ENCODE measurements at places on chromosomes 7 and 10.

DNA sequence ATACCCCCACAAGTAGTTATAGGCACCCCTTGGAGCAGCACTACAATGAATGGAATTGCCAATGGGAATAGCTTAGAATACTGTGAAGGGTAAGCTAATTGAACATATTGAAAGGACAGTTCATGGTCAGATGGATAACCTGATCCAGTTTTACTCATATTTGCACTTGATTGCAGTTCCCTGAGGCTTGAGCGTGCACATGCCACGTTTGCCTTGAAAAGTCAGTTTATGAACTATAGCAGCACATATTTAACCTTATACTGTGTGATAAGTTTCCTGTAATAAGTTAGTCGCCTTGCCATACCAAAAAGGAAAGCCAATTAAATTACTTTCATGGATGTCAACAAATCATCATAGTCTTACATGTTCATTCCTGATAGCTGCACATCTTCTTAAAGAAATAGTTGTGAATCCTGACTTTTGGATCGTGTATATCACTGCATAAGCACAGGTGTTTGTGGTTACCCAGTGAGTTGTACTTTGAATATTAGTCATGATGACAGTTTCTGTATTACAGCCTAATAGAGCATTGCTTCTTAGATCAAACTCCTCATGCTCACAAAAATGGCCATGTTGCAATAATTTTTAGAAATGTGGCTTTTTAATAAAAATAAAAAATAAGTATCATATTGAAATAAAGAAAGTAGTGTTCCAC, 21.6 kb downstream of the DNTT start:
- no peak for DNase-seq

- peak; percentile 67 for DNase-seq
Observed at GRCh38 chr7:128347647-128348097, 4.0 kb upstream of the RBM28 start.

- no peak for DNase-seq
Observed at GRCh38 chr10:125691160-125691981, 8.4 kb upstream of the TEX36 start.

DNA sequence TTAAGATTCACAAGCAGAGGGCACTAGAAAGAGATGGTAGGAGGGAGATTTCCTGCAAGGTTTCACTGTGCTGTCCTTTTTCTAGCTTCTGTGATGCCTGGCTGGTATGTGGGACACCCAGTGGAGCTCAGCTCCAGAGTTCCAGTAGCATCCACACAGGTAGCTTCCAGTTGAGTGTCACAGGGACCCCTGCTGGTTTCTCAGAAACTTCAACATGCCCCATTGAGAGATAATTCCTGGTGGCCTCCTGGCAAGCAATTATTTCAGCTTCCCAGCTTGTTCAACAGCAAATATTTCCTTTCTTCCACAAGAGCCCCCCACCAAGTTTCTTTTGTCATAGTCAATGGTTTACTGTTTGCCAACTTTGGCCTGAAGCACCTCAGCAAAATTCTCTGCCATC, 858.7 kb downstream of the REEP3 start:
- DNase-seq, result no peak

DNA sequence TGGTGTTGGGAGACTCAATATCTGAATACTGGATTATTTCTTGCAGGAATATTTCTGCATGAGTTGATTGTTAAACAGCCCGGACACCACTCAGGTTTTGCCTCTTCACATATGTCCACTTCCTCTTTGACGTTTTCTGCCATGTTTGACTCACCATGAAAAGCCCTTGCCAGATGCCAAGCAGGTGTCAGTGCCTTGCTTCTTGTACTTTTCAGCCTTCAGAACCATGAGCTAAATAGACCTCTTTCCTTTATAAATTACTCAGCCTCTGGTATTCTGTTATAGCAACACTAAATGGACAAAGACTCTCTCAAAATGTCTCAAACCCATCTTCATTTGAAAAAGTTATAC, 24.7 kb upstream of the MACC1 start:
- DNase-seq, result no peak

DNA sequence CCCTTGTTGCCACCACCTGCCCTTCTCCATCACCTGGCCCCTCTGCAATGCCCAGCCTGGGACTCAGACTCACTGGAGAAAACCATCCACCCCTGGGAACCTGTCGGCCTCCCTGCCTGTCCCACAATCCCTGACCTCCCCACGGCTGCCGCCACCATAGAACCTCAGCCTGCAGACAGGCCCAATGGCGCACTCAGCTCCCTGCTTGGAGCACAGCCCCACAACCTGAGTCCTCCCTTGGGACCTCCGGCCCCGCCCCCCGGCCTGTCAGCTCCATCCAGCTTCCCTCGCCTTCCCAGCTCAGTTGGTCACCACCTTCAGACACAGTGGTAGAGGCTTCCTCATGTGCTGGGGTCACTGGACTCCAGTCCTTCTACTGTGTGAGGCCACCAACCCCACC, 41.1 kb downstream of the PARP12 start:
- no peak for DNase-seq

DNA sequence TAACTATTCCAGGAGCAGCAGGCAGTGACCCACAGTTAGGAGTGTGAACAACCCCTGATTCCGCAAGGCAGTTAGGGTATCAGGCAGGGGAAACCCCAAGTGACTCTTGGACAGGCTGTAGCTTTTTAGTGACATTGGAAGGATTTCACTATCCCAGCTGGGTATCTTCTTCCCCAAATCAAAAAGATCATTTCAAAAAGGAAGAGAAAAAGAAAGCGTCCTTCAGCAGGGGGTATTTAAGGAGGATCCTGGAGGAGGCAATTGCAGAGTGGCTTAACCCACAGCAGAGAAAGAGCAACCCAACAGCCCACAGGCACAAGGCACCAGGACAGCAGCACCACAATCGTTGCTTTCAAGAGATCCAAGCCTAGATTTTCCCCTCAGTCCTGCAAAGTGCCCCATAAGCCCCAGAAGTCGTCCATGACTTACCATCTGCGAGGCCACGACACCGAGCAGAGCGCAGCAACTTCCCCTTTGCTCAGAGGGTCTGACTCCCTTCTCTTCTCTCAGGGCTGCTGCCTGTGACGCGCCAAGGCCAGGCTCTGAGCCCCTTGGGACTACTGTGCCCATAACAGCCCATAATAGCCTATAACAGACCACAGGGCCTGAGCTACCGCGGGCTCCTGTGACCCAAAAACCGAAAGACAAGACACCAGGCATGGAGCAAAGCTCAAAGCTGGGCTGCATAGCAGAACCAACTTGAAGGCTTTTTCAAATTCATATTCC, 19.8 kb downstream of the PIK3AP1 start:
- DNase-seq, result no peak

All from fibroblast of pulmonary artery (primary cell).